T-cell (primary cell): ENCODE measurements at places on chromosomes 11 and 22.

- no peak for DNase-seq
These were observed 21.7 kb downstream of the TIMP3 start for GRCh38 chr22:32823024-32823730.

DNA sequence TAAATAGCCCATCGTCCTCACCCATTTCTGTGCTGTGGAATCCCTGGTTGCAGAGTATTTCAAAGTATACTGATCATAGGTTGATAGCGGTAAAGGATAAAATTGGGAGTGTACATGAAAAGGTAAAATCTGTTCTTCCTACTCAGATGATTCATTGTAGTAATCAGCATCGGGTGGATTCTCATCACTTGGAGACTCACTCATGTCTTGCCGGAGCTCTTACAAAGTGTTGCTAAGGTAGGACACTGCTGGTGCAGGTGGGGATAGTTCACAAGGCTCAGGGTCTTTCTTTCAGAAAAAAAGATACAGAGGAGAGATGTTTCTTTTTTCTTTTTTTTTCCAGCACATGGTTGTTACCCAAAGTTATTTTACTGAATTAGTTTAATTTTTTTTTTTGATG lies 84.8 kb downstream of the MTNR1B start:
- DNase-seq, result no peak

DNA sequence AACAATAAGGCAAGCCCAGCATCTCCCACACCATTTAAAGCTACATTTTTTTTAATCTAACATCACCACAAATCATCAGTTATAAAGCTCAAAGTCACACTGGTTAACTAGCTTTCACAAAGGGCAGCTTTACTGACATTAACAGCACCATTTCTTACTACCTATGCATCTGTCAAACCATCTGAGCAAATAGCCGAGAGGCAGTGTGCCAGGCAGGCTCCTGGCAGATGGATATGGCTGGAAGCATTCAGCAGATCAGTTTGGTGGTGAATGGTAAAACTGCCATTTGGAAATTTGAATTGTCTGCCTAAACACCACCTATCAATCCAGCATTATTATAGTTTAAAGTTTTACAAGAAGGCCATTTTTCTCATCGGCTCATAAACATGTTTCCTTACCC lies 131.2 kb downstream of the TTC28 start:
- DNase-seq, result no peak

- no peak for DNase-seq
These were observed 147.0 kb downstream of the CRYBB2 start for GRCh38 chr22:25366408-25366807.

DNA sequence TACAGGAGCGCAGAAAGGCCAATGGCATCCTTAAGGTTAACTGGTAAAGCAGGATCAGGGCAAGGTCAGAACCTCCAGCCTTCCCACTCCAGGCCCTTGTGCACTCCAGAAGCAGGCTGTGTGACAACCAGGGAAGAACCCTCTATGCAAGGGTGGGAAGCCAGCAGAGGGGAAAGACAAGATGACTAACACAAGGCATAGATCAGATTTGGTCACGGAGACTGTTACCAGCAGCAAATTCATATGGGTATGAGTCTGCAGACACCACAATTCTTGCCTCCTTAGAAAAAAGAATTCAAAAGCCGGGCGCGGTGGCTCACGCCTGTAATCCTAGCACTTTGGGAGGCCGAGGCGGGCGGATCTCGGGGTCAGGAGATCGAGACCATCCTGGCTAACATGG lies 39.8 kb upstream of the MTNR1B start:
- no peak for DNase-seq

- no peak for DNase-seq
These were observed 14.1 kb upstream of the PGM2L1 start for GRCh38 chr11:74412321-74412720.

DNA sequence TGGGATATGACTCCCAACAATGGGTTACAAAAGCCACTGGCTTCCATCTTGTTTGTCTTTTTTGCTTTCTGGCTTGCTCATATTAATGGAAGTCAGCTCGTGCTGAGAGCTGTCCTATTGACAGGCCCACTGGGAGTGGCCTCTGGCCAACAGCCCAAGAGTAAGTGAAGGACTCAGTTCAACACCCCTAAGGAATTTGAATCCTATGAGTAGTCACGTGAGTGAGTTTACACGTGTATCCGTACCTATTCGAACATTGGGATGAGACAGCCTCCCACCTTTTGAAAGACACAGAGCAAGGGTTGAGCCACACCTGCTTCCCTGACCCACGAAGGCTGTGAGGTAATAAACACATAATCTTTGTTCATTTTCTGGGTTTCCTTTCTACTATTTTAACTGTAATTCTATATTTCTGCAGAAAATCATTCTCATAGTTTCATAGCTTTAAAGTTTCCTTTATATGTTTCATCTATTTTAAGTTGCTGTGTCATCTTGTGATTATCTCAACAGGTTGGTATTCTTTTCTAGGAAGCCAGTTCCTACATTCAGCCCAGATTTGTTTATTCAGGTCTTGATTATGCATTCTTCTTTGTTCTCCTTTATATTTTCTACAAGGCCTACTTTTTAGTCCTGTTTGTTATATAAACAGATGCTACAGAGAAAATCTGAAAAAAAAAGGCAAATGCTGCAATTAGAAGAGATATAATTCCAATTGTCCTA lies 802.3 kb downstream of the CNTN5 start:
- no peak for DNase-seq

- DNase-seq, result no peak
These were observed 2.6 kb downstream of the KCNQ1 start for GRCh38 chr11:2447253-2447950.

DNA sequence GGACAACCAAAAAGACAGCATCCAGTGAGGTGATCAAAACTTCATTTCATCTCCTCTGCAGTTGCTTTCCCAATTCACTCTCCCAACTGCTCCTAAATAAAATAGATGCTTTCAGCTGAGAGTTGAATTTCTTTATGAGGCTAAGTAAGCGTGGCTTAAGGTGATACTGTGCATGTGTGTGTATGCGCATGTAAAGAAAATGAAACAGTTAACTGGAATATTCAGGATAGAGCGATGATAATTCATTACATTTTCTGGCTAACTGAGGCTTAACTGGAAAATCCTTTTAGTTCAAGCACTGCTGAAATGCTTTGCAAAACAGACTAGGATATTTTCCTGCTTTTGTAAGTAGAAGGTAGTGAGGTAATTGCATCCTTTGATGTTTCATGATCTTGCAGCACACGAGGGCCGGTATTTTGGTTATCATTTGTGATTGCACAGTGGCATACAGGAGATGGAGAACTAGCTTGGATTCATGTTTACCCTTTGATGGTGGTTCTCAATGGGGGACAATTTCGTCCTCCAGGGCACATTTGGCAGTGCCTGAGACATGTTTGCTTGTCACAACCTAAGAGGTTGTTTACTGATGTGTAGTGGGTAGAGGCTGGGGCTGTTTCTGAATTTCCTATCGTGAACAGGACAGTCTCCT lies 71.2 kb downstream of the ZBTB16 start:
- no peak for DNase-seq

DNA sequence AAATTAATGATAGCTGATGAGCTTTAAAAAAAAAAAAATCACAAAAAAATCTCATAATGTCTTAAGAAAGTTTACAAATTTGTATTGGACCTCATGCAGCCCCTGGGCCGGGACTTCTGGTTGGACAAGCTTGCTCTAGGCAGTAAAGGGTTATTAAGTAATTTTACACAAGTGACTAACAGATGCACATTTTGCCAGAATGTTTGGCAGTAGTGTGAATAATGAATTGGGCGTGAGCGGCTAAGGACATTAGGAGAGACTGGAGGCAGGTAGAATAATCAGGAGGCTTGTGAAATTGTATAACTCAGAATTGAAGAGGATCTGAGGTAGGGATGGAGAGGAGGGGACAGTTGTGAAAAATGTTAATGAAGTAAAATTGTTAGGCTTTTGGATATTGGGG lies 77.4 kb downstream of the HIPK3 start:
- DNase-seq, result no peak

DNA sequence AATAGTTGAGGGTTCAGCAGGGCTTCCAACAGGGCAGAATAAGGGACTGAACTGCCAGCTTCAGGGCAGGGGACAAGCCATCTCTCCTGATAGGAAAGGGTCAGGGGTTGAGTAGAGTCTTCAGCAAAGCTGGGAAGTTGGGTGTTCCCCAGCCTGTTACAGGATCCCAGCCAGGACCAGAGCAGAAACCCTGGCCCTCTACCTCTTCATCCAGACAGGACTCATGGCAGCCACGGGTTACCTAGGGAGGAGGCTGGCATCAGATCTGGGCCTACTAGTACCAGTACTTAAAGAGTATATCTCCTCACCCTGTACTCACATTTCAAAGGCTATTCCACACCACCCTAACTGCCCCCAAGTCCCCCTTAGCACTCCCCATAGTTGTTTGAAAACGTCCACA lies 2.4 kb upstream of the TAF10 start:
- no peak for DNase-seq

DNA sequence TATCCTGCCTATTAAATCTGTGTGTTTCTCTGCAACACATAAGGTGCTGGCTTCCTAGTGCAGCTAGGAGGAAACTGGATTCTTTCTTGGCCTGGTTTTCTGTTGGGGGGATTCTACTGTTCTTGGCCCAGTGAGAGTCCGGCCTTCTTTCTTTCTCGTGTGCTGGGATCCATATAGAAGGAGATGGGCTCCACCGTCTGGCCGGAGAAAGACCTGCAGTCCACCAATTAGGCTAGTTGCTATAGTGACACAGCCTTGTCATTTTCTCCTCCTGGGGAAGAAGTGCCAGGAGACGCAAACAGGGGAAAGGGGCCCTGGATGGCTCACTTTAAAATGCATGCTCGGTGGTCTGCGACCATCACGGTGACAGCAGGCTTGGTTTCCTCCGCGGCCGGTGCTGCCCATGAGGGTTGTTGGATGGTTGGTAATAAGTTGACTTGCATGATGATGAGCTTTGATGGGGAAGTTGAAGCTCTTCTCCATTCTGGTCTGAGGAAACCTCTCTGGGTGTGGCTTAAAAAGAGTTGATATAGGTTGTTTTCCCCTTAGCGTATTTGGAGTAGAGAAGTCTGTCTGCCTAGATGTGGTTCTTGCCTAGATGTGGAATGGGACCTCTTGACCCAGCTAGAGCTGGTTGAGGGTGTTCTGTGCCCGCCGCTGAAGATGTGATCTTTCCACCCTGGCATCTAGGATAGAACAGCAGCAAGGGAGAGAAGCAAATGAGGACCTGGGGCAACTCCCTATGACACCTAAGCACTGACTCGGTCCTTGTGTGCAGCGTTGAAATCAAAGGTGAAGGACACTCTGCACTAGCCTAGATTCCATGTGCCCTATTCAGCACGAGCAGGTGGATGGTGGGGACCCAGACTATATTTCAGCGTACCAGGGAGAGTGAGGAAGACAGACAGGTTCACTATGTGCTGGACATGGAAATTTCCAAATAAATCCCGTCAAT lies 1335.0 kb downstream of the BRD1 start:
- DNase-seq, result peak; percentile 22

DNA sequence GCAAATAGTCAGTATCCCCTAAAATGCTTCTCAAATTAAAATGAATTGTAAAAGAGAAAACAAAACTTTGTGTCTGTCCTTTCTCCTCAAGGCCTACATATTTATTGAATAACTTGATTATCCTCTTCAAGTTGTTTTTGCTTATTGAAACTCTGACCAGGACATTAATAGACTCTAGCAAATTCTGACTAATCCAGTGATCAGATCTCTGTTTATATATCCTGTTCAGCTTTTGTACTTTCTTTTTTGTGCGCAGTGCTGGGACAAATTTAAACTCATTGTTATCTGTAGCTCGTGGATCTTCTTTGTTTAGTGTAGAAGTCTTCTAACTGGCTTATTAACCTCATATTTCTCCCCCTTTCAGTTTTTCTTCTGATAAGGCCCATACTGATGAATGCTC lies 139.9 kb upstream of the SORL1-AS1 start:
- no peak for DNase-seq

DNA sequence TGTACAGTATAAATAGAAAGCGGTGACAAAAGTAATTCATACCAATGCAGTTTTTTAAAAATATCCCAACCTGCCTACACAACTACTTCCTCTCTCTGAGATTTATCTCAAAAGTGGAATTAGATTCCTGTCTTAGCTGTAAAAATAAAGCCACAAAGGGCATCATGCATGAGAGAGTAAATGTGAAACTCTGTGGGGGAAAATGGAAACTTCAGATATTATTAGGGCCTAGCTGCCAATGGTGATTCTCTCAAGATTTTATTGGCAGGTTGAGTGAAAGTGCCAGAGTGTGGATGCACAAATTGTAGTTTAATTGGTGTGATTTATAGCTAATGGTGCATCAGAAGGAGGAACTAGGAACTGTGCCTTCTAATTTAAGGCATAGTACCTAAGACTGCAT lies 356.9 kb upstream of the CCDC90B start:
- no peak for DNase-seq

- no peak for DNase-seq
These were observed 9.0 kb upstream of the PLAAT2 start for GRCh38 chr11:63572026-63572688.

DNA sequence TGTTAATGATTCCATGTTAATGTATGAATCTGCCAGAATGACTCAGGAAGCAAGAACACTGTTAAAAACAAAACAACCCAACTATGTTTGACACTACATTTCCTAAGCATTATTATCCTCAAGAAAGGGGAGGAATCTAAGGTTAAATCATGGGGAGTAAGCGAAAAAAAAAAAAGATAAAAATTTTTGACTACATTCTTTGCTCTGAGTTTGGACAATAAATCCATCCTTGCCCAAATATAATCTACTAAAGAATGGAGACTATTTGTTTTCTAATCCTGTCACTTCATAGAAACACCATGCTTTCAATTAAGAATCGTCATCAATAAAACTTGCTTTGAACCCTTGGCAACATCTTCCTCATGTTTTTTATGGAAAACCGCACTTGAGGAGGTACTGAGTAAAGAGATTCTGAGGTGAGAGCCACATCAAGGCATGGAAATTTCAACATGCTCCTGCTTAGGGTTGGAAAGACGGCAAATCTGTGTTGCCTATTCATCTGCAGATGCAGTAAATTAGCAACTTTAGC lies 9.7 kb downstream of the MAML2 start:
- no peak for DNase-seq

- no peak for DNase-seq
These were observed 18.4 kb upstream of the OR4C5 start for GRCh38 chr11:48384670-48385069.

DNA sequence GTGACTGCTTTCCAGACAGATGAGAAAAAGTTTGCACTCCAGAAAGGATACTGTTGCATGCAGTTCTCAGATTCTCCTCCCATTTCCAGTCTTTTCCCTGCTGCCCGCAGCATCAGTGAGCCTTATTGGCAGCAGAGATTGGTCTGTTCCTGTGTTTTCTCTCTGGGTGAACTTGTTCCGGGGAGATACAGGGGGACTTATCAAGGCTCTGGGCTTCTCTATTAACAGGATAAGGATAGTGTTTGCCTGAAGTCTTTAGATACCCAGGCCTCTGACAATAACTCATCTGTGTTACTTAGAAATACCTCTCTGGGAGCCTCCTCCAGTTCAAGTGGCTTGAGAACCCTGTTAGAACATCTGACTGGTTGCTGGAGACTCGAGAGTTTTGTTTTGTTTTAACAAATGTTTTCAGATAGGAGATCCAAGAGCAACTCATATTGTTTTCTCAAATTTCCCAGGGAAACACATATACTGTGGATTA lies 154.7 kb downstream of the BLID start:
- DNase-seq, result no peak
